ENCODE measurements at places on chromosomes 16 and 17. TPM values are rescaled to one million over a fixed set of nuclear protein-coding genes. Genes with fewer than 3 reads are reported as not detected.
A peak's percentile ranks its signal among the peaks of the same experiment; 100 is the strongest.

DNA sequence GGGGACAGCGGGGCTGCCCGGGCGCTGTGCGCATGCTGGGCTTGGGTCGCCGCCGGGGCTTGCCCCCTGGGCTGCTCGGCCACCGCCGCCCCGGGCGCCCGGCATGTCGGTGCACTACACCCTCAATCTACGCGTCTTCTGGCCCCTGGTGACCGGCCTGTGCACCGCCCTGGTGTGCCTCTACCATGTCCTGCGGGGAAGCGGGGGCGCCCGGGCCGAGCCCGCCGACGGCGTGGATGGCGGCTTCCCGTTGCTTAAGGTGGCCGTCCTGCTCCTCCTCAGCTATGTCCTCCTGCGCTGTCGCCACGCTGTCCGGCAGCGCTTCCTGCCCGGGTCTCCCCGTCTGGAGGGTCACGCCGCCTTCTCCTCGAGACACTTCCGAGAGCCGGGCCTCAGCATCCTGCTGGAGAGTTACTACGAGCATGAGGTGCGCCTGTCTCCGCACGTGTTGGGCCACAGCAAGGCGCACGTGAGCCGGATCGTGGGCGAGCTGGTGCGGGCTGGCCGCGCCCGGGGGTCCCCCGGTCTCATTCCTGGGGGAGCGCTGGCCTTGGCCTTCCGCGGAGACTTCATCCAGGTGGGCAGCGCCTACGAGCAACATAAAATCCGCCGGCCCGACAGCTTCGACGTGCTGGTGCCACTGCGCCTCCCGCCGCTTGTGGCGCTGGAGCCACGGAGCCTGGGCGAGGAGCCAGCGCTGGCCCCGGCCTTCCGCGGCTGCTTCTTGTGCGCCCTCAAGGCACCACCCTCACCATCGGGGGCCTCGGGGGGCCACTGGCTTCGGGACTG, 789 bp downstream of the ITPRIPL2 start:
- no peaks in the 10 kb centered on the region for H3K27me3 ChIP-seq
- peaks cover 16% of the 10 kb centered on the region for H3K36me3 ChIP-seq
- peak overlapping the region; percentile 96 for H3K27ac ChIP-seq
- DNase-seq = peak; percentile 47

HBA2 gene
- 10.1 TPM for total RNA-seq

- H3K27me3 ChIP-seq = no peaks in the 10 kb centered on the region
- no peak overlapping the region for H3K27ac ChIP-seq
- no peak for DNase-seq
- H3K36me3 ChIP-seq = no peaks in the 10 kb centered on the region
- H3K4me3 ChIP-seq = no peak overlapping the region
Measured at GRCh38 chr16:17520561-17520960, 49.8 kb upstream of the XYLT1 start.

NEUROD2 gene
- not detected for total RNA-seq

DNA sequence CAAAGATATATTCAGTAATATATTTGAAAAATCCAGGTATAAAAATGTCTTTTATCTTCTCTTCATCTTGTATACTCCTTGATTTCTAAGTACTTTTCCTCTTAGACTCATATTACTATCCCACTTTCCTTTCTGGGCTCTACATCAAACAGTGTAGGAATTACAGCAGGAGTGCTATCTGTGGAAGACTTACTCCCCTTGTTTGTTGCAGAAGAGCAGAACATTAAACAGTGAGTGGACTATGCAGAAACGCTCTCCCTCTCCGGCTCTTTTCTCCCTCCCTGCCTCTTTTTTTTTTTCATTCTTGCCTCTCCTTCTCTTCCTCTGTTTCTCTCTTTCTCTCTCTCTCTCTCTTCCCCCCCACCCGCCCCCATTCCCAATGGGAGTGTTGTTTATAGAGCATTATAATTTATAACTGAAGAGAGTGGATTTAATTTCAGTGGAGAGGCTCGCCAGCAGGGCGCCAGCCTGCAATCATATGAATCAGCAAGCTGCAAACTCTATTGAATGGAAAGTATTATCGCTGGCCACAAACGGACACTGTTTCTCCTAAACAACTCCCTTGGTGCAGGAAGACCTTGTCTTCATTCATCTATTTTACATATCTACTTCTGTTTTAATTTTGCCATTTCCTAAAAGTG, 242.3 kb upstream of the TBX2 start:
- no peaks in the 10 kb centered on the region for H3K4me1 ChIP-seq
- no peaks in the 10 kb centered on the region for H3K27me3 ChIP-seq

DNA sequence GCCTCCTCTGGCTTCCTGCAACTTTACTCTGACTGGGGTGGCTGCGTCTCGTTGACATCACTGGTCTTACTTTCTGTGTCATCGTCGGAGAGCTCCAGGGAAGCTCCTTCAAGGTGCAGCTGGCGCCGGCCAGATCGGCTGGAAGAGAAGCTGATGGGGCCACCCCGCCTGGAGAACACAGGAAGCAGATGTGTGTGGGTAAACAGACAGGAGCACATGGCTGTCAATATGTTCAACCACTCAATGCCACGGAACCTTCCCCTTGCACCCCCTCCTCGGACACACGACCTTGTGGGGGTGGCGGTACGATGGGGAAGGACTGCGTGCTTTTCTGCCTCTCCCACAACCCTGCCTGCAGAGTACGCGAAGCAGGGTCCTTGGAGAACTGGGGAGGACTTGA, 40.1 kb downstream of the NDEL1 start:
- no peaks in the 10 kb centered on the region for H3K36me3 ChIP-seq
- H3K4me3 ChIP-seq = no peak overlapping the region
- no peak for DNase-seq
- H3K27ac ChIP-seq = no peak overlapping the region
- H3K4me1 ChIP-seq = peaks cover 9% of the 10 kb centered on the region

Measured in tibial nerve (tissue), 4 donors.